ENCODE measurements at places on chromosomes 7 and 10.

DNA sequence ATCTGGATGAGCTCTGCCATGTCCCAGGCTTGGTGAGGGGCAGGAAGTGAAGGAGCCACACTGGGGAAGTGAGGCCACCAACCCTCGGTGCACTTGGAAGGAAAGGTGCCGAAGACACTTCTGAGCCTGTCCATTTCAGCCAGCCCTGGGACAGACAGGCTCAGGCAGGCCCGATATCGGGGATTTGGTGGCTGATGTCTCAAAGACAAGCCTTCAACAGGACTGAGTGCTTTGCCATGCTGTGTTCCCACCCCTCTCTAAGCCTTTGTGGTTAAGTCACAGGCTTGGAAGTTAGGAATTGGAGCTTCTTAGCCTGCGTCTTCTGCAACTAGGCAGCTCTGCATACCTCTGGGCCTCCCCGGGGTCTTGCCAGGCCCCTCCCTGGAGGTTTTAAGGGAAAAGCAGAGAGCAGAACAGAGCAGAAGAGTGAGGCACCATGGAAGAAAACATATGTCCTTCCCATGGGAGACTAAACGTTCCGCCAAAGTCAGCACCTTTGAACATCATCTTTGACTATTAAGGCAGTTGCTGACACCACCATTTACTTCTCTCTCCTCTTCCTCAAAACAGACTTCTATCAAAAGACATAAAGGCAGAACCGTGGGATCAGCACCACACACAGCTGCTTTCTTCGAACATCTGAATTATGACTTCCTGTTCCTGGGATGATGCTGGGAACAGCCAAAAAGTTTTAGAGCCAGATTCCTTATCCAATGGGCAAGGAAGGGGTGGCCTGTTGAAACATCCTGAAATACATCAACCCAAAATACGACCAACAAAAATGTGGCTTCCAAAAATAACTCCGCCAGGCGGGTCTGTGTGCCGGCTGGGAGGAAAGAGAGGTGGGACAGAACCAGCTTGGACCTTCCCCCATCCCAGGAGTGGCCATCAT lies 71.8 kb downstream of the AFAP1L2 start:
- DNase-seq, result no peak

DNA sequence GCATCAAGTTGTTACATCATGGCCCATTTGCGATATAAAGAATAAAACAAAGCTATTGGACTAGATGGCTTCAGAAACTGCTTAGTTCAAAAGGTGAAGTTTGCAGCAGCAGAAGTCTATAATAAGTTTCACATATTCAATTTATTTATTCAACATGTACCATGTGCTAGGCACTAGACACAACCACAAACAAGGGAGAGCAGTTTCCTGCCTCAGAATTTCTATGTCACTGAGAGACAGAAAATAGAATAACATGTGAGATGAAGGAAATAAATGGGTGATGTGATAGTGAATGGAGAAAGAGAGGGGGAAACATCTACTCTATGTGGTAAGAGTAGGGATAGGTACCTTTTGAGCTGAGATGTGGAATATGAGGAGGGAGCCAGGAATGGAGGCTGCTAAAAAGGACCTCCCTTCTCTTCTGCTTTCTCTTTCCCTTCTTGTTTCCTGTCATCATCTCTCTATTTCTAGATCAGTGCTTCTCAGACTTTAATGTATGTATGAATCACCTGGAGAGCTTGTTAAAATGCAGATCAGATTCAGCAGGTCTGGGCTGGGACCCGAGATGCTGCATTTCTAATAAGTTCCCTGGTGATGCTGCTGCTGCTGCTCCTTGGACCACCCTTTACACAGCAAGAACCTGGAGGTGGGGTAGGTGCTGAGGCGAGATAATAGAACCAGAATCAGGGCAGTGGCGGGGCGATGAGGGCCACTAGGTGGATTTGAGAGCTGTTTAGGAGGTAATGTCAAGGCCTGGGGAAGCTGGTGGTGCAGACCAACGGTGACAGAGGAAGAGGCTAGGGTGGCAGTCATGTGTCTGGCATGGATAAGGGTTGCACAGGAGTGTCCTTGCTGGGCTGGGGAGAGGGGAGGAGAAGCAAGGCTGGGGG lies 13.7 kb upstream of the INMT start:
- DNase-seq, result no peak

GRCh38 chr10:71028066-71028465 lies 139.7 kb upstream of the PCBD1 start:
- DNase-seq, result no peak

- DNase-seq, result no peak
Observed at GRCh38 chr7:100013328-100013676, 2.1 kb upstream of the ZKSCAN1 start.

- no peak for DNase-seq
Observed at GRCh38 chr7:157219154-157219553, 80.4 kb downstream of the UBE3C start.

DNA sequence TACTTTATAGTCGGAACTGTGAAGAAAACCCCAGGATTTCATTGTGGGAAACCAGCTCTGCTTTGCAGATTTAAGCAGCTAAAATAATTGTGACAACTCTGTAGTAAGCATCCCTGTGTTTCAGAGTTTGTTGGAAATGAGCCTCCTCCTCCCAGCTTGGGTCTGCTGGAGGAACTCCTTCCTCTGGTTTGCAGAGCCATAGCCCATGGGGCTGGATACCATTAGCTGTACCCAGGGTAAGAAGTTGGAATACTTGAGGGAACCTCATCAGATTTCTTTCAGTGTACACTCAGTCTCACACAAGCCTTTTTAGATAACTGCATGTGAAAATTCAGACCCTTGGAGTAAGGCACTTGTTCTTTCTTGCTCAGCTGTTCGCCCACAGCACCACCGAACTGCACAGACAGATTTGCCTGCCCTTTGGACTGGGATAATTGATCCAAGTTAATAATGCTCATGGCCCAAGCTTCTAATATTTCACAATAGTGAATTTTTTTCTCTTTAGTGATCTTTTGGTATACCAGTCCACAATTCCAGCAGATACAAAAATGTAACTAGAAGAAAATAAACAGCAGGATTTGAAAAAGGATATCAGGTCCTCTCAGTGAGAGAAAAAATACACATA lies 467.4 kb upstream of the FZD8 start:
- DNase-seq, result no peak

- no peak for DNase-seq
Observed at GRCh38 chr10:128191847-128192246, 65.6 kb upstream of the MKI67 start.

DNA sequence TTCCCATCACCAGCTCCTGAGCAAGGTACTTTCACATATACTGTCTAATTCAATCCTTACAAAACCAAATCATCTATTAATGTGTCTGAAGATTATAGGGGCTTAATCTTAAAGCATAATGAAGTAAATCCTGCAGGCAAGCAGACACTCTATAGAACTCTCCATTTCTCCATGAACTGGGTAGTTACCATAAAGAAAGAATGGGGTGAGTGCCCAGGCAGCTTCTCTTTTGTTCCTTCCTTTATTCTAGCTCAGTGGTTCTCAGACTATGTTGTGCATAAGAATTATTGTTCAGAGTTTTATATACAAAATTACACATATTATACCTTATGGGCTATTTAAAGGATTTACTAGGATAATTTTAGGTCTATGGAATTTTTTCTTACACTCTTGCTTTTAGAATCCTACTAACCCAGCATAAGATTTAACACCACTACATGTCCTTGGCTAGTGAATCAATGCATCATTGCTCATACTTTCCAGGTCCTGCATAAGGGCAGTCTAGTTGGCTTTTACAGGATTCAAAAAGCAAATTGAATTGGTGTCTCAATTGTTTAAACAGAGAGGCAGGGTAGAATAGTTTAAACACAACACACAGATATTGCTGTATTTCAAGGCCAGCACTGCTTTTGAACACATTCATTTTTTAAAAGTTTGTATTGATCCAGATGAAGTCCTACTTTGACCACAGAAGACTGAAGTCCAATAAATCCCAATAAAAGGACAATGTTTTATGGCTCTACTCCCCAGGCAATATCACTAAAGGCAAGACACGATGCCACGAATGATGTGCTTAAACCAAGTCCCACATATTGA lies 12.9 kb downstream of the SGCE start:
- no peak for DNase-seq

GRCh38 chr7:45584261-45585210 lies 10.4 kb downstream of the ADCY1 start:
- DNase-seq, result no peak

GRCh38 chr7:106630648-106631047 lies 30.3 kb downstream of the CCDC71L start:
- DNase-seq, result no peak

GRCh38 chr7:721619-722248 lies 4.8 kb upstream of the DNAAF5 start:
- DNase-seq, result no peak
